ENCODE measurements at places on chromosomes 4 and X.

- no peak for DNase-seq
Observed at GRCh38 chr4:73523126-73523525, 41.6 kb downstream of the AFM start.

DNA sequence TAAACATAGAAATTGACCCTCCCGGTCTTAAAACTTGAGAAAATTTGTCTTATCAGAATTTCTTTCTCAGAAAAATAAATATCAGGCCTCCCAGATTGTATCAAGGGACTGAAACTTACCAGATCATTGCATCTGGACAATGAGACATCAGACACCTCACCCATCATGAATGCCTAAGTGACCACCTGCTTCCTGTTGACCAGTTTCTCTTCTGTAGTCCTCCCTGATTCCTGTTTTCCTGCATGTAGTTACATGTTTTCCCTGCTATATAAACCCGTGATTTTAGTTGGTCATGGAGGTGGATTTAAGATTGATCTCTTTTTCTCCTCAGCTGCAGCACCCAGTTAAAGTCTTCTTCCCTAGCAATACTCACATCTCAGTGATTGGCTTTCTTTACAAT, 548.1 kb downstream of the PPP4R3C start:
- no peak for DNase-seq

GRCh38 chrX:356385-357034, 30.2 kb downstream of the PPP2R3B start:
- no peak for DNase-seq

DNA sequence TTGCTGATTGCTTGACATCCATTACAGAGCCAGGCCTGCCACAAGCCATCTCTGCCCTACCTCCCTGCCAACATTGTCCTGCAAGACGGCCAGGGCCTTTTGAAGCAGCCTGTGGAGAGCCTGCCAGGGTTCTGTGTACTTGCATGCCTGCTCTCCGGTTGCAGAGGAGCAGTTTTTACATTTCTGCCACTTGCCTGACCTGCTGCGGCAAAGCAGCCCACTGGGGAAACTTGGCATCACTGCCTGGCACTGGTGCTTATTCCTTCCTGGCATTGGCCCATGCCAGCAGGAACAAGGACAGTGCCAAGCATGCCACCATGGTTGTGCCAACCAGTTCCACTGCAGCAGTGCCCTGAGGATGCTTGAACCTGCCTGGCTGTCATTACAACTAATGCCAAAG, 167.1 kb downstream of the NHS start:
- DNase-seq, result no peak

GRCh38 chrX:53362449-53362848, 60.0 kb downstream of the SMC1A start:
- no peak for DNase-seq

GRCh38 chr4:108155373-108155772, 13.4 kb downstream of the LEF1 start:
- DNase-seq, result no peak

DNA sequence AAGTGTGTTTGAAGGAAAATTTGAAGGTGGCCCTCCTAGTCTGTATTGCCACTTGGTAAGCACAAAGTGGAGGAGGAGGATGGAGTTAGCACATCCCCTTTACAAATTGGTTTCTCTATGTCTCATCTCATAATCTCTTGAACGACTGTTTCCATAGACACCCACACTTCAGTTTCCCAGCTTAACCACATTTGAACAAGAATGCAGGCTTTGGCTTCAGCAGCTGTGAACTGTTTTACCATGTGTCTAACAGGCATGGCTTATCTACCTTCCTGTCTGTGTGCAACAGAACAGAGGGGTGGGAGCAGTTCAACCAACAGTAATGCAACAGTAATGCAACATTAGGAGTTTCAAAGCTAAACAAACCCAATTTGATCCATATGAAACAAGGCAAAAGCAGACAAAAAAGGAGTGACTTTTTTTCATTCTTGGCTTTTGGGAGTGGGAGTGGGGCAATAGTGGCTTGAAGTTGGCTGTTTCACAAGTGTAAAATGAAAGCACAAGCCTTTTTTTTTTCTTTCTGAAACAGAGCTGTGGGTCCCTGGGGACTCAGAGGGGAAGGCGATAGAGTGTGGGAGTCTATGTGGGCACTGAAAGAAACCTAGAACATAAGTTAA, 108.0 kb downstream of the ITM2A start:
- DNase-seq, result no peak

- no peak for DNase-seq
Observed at GRCh38 chrX:119775517-119776238, 15.8 kb downstream of the RPL39 start.

DNA sequence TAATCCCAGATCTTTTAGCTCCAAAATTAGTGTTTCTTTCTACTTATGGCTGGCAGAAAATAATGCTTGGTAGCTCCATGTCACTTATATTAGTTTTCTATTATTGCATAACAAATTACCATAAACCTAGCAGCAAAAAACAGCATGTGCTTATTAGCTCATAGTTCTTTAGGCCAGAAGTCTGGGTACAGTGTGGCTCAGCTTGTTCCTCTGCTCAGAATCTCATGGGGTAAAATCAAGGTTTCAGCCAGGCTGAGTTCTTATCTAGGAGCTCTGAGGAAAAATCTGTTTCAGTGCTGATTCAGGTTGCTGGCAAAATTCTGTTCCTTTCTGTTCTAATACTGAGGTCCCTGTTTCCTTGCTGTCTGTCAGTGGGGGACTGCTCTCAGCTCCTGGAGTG, 101.1 kb downstream of the CT47B1 start:
- DNase-seq, result no peak

GRCh38 chr4:26048378-26048882, 134.4 kb downstream of the SMIM20 start:
- no peak for DNase-seq

- DNase-seq, result no peak
Observed at GRCh38 chr4:168813890-168814289, 196.2 kb downstream of the CBR4 start.

GRCh38 chr4:20248155-20248558, 3.5 kb upstream of the SLIT2 start:
- DNase-seq, result no peak

GRCh38 chr4:20362148-20362547, 110.4 kb downstream of the SLIT2 start:
- DNase-seq, result no peak

DNA sequence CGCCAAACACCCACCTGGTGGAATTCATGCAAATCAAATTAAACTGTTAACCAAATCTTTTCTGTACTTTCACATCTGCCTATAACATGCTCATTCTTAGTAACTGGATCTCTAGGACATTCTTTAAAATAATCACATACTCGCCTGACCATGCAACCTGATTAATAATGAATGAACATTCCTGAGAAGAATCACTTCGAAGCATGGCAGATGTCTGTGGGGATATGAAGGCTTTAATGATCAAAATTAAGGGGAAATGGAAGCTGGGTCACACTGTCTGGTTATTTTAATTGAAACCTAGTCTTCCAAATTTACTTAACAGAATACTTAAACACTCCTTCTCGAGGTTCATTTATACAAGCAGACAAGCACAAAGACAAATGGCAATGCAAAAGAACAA, 44.2 kb downstream of the MID1 start:
- DNase-seq, result no peak

DNA sequence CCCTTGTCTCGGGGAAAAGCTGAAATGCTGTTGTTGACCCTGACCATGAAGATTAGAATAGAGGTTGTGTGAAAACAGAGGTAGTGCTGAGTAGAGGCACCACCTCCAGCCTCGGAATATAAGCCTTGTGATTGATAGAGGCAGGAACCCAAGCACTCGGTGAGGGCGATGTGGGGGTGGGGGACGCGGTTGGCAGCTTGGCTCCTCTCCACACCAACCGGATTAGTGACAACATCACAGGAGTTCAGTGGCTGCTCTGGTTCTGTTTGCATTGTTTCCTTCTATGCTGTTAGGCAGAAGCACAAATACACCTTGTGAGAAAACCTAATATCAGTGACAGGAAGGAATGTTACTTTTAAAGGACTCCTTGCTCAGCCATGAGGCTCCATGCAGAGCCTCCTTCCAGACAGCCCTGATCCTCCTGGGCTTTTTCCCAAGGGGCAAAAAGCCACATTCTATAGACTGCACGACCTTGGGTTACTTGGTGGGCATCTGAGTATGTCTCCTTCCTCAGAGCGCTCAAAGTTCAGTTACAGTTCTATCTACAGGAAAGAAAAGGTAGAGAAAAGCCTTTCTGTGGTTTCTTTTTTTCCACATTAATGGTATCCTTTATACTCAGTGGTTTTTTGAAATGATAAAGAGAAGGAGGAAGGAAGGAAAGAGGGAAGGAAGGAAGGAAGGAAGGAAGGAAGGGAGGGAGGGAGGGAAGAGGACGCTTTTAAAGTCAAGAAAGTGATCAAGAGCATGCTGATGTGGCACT, 150.4 kb upstream of the NOCT start:
- no peak for DNase-seq

- no peak for DNase-seq
Observed at GRCh38 chr4:99863804-99864203, 30.4 kb downstream of the LAMTOR3 start.

DNA sequence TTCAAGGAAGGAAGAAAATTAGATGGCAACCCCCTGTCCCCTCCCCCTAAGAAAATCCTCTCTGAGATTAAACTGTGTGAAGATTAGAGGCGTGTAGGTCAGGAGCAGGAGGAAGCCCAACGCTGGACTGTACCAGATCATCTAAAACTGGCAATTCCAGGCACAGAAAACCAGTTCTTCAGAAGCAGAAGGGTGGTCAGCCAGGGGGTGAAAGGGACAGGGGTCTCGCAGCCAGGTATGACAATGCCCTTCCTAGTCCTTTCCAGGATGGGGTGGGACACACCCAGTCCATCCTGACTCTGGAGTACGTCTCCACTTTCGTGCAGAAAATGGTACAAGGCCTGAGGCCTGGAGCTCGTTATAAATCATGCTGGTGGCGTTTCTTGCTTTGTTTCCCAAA, 3.3 kb upstream of the RHOH start:
- no peak for DNase-seq

- DNase-seq, result no peak
Observed at GRCh38 chr4:954211-955020, 19.0 kb downstream of the DGKQ start.

GRCh38 chrX:56382278-56382677, 150.1 kb downstream of the KLF8 start:
- no peak for DNase-seq

DNA sequence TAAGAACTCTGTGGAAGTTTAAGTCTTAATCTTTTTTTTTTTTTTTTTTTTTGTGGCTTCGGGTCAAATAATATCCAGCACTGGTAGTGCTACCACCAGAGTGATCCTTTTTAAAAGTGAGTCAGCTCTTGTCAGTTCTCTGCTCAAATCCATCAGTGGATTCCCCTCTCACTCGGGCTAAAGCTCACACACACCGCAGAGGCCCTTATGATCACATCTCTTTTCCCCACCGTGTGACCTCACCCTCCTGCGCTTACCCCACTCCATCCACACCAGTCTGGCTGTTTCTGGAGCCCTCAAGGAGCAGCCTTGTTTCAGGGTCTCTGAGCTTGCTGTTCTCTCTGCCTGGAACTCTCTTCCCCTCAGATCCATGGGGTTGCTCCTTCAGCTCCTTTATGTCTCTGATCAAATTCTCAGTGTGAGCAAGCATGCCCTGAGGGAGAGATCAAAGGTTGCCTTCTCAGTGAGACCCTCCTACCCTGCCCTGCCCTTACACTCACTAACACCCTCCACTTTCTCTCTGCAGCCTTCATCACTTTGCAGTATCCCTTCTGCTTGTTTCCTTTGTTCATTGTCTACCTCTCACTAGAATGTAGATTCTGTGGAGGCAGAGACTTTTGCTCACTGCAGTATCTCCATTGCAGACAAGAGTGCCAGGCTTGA, 19.8 kb upstream of the BEND4 start:
- no peak for DNase-seq

GRCh38 chr4:122522944-122523343, 66.4 kb upstream of the IL2 start:
- DNase-seq, result no peak

- no peak for DNase-seq
Observed at GRCh38 chr4:89741768-89742167, 95.2 kb downstream of the SNCA start.

GRCh38 chr4:121484633-121485032, 103.8 kb upstream of the QRFPR start:
- no peak for DNase-seq

- no peak for DNase-seq
Observed at GRCh38 chr4:125169192-125169591, 145.6 kb upstream of the FAT4 start.
